ENCODE measurements at places on chromosomes 13 and 19.
A peak's percentile ranks its signal among the peaks of the same experiment; 100 is the strongest.

GRCh38 chr19:2912306-2912705 is 11.6 kb downstream of the ZNF57 start:
- no peak for DNase-seq

- no peak for DNase-seq
Measured at GRCh38 chr13:83906240-83906820, 24.1 kb upstream of the SLITRK1 start.

DNA sequence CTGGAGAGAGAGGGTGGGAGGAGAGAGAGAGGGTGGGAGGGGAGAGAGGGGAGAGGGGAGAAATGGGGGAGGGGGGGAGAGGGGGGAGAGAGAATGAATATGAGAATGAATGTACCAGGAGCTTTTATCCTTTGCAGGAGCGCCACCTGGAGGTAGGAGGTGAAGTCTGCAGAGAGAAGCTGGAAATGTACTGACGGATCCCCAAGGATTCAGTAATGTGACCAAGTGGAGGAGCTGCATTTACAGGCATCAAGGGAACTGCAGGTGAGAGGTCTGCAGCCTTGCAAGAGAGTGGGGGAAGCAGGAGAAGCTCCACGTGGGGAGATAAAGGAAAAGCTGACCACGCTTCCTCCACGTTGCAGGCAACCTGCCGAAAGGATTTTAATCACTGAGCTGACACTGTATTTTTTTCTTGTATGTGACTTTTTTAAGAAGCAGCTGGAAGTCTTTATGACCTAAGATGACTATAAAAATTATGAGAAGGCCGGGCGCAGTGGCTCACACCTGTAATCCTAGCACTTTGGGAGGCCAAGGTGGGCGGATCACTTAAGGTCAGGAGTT is 33.7 kb downstream of the VSTM1 start:
- peak; percentile 27 for DNase-seq

DNA sequence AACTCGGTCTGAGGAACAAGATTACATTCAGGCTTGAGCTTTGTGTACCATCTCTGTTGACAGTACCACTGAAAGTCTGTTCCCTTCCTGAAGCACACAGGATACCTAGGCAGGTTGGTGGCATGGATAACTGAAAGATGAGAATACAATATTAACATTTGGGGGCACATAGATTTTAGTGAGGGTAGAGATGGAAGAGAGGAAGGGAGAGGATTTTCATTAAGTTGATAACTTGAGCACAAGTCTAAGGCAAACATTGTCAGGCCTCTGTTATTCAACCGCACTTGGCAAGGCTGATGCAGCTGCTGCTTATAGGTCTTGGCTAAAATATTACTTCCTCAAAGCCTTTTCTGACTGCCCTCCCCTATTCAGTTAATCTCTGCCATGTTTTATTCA is 10.9 kb downstream of the MIR17HG start:
- DNase-seq = no peak

- DNase-seq = no peak
Measured at GRCh38 chr19:35608251-35608650, 4.3 kb upstream of the HAUS5 start.

GRCh38 chr19:49793561-49793840 is 19.6 kb downstream of the FUZ start:
- DNase-seq = no peak

GRCh38 chr19:29609636-29610035 is 3.6 kb downstream of the POP4 start:
- DNase-seq = no peak

- no peak for DNase-seq
Measured at GRCh38 chr19:29543381-29543780, 17.6 kb downstream of the VSTM2B start.

DNA sequence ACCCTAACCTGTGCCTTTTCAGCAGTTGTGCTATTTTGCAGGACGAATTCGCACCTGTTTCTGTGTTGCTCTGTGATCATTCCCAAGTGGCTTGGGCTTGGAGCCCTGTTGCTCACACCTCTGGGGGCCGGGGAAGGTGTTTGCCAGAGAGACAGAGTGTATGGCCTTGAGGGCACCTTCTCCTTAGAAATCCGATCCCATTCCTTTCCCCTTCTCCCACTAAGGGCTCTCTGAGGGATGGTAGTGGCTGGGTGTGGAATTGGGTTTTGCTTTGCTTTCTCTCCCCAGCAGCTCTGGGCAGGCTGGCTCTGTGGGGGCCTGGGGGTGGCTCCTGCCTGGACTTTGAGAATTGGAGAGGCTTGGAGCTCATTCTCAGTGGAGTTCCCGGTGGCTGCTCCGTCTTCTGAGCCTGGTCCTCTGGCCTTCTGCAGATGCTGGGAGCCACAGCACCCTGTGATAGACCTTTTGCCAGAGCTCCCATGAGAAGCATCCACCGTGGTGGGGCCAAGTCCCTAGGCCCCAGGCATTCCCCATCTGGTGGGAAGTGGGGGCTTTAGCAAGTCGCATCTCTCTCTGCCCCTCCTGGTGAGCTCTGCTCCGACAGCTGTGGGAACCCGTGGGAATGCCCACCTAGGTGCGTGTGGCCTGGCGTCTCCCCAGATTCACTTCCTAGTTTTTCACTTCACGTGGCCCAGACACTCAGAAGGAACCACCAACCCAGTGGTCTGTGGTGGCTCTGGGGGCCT is 26.1 kb downstream of the ATP11A start:
- no peak for DNase-seq

- DNase-seq = no peak
Measured at GRCh38 chr13:26821672-26822071, 61.1 kb upstream of the GPR12 start.

DNA sequence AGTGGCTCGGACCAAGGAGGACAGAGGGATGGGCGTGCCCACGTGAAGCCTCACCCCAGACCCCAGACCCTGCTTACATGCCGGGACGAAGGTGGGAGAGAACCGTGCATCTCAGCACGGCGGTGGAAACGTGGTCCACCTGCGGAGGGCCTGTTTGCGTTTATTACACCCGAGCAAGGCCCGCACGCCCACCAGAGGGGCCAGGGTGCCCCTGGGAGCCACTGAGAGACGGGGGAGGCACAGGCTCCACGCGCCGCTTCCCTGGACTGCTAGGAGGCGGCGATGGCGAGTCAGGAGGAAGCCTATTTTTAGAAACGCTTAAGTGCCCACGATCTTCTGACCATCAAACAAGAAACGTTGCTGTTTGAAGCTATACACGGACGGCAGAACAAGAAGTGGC is 80.7 kb downstream of the ATP11A start:
- no peak for DNase-seq

DNA sequence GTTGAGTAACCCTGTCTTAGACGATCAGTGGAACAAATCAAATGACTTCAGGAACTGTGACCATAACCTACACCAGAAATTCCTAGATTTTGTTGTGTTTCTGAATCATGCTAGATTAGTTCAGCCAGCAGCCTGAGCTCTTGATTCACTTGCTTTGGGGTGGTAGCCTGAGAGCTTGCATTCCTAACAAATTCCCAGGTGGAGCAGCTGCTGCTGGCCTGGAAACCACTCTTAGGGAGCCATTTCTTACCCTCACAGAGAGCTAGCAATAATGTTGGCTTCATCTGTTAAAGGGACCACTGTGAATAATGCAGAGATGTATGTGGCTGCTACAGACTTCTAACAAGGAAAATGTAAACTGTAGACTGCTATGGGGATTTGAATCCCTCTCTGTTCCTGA is 388.1 kb upstream of the PRR20A start:
- DNase-seq = no peak

- no peak for DNase-seq
Measured at GRCh38 chr19:28549680-28550277, 663.2 kb downstream of the UQCRFS1 start.

DNA sequence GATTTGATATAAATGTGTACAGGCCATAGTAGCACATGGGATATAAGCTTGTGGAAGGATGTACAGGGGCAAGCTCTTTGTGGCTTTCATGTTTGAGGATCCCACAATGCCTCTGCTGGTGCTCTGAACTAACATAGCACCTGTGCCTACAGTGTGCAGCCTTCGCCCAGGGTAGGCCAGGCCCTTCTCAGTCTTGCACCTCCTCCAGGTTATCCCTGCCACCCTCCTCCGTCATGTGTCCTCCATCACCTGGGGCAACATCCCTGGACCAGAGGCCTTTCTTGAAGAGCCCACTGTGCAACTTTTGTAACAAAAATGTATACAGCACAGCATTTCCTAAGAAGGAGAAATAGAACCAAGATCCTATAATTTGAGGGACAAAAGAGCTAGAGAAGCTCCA is 306.8 kb downstream of the IRS2 start:
- DNase-seq = no peak

GRCh38 chr13:77213644-77214043 is 113.2 kb downstream of the MYCBP2 start:
- no peak for DNase-seq

DNA sequence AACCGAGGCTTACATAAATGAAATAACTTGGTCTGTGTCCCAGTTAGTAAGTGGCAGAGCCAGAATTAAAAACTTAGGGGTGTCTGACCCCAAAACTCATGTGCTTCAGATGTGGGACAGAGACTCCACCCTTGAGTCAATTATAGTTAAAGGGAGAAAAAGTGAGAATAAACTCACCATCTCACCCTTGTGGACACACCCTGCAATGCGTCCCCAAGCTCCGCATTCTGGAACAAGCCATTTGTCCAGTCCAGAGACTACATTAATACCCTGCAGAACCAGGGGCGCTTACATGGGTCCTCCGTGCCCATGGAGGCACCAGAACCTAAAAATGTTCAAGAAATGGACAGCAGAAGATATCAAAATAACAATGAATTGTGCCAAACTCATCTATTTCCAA is 207.0 kb upstream of the ZNF507 start:
- no peak for DNase-seq

DNA sequence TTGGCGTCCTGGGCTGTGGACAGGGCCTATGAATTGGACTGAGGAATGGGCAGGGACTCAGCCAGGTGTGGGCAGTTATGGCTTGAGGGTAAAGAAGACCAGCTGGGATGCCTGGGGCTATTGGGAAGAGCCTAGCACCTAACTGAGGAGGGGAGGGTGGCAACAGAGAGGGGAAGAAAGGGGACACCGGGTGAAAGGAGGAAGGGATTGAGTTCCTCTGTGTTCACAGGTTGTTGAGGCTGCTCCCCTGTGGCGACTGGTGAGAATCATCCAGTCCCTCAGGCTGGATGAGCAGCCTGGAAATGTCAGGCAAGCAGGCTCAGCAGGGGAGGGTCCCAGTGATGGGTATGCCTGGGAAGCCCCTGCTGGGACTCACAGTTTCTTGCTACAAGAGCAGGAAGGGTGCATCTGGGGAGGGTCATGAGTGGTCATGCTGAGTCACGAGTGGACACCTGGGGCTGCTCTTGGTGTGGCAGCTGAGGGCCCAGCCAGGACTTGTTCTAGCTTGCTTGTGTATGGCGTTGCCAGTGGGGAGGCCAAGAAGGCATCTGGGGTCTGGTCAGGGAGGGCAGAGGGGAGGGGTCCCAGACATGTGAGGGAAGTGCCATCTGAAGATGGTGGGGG is 1.4 kb downstream of the ZNF324 start:
- no peak for DNase-seq

DNA sequence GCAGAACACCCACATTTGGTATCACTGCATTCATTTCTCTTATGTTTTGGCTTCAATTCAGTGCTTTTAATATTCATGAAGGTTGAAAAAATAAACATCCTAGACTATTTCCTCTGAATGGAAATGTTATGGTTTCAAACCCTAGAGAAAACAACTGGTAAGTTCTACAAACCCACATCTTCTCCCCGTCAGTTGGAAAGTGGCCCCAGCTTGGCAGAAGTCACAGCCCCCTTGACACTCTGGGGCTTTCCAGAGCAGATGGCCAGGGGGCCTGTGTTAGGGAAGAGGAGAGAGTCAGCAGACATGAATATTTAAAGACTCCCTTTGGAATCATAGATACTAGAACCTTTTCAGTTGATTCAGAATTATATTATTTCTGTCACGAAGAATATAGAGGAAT is 123.9 kb downstream of the SHISA2 start:
- no peak for DNase-seq

DNA sequence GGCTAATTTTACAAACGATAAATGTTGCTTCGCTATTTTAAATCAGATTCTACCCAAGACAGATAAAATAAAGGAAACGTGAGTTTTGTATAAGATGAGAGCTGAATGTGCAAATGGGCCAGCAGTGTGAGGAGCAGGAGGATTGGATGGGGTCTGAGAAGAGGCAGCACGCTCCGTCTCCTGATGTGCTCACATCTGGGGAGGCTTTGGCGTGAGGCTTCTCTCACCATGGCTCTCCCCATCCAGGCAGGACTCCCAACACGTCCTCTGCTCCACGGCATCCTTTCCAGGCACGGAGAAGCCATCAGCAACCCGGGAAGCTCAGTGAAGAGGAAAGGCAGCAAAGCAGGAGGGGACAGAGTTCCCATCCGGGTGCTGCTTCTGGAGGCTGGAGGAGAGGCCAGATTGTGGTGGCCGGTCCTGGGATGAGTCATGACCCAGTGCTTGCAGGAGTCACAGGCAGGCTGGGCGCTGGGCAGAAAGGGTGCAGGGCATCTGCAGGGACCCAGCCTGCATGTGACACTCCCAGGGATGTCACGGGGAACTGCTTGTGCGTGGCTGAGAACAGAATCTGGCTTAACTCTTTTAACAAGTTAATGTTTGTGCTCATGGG is 47.5 kb downstream of the ZNF536 start:
- no peak for DNase-seq

DNA sequence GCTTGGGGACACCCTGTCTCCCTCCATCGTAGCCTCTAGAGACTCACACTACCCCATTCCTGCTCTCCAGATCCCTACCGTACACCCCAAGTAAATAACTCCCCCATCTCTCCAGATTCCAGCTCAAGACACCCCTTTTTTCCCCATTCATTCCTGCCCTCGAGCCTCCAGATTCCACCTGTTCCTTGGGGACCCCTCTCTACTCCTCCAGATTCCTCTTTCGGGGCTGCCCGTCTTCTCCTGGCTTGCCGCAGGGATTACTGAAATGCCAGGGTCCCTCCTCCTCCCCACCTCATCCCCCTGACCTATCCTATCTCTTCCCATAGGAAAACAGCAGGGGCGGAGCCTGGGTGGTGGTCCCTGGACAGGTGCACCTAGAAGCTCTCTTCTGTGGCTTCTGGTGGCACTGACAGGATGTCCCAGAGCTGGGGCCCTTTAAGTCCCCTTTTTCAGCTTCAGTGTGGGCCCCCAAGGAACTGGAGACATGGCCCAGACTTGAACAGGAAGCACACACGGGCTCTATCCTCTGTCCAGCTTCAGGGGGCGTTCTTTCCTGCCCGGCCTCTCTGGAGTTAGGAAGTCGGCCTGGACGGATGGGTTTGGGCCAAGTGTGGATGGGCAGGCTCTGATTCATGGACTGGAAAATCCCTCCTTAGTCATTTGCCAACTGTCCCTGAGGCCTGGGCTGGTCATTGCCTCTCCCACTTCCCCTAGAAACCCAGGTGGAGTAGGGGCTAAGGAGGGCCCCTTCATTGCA is 1.2 kb downstream of the ZSWIM4 start:
- DNase-seq = no peak

- DNase-seq = no peak
Measured at GRCh38 chr13:49046002-49046401, 70.3 kb downstream of the FNDC3A start.

Measured in stimulated activated CD4-positive, alpha-beta T cell treated with anti-CD3 and anti-CD28 coated beads, Interleukin-1b, Interleukin-23, amount 100 ng/mL, for 24 hours (primary cell).